ENCODE measurements at places on chromosomes 3 and 15.

- DNase-seq: no peak
These were observed 21.3 kb upstream of the GATM start for GRCh38 chr15:45399381-45400212.

GRCh38 chr15:33330931-33331330 lies 20.2 kb downstream of the RYR3 start:
- DNase-seq: no peak

DNA sequence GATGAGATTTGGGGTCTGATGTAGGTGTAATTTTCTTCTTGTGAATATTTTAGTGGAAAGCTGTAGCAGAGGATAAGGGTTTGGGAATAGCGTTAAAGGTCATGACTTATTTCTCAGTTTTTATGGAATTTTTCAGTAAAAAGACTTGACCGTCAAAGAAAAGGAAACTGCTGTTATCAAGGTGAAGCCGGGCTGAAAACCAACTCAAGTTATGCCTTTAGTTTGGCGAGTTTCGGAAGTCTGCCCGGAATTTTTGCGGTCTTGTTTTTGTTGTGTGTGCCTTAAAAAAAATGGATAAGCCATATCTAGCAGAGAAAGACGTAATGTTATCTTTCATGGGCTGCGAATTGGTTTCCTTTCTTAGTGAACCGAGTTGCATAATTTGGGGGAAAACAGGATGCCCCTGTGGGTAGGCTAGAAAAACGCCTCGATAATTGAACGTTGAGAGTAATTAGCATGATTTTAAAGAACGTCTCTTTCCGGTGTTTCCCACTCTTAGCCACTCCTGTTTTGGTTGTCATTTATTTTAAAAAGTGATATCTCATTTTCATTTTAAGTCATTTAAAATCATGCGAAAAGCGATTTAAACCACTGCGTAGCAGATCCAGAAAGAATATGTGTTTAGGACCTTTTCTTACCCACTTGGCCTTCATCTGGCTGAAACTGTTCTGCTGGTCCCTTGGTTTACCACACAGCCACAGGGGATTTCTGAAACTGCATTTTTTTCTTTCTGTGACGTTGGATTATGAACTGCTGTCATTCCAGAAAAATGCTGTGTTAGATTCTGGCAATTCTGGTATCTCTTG lies 1.1 kb downstream of the NFKBIZ start:
- DNase-seq: no peak

DNA sequence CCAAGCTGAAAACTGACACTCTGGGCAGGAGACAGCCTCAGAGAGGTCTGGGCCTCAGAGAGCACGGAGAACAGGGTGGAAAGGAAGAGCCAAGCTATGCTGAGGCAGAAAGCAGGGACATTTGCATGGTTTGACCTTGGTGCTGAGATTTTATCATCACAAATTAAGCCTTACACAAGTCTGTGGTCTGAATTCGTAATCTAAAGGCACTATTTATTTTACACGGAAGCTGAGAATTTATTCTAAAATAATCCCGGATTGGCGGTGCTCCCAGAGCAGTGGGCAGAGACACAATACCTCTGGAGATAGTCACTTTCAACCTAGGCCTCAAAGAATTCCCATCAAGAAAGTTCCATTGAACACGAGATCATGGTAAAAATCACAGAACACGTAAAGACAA lies 47.5 kb downstream of the CFAP92 start:
- no peak for DNase-seq

GRCh38 chr3:52303811-52304210 lies 12.3 kb upstream of the DNAH1 start:
- no peak for DNase-seq

GRCh38 chr15:41105348-41106334 lies 10.4 kb downstream of the INO80 start:
- no peak for DNase-seq

GRCh38 chr3:143060906-143061305 lies 58.7 kb upstream of the CHST2 start:
- no peak for DNase-seq
